ENCODE measurements at places on chromosomes 3 and 15.

DNA sequence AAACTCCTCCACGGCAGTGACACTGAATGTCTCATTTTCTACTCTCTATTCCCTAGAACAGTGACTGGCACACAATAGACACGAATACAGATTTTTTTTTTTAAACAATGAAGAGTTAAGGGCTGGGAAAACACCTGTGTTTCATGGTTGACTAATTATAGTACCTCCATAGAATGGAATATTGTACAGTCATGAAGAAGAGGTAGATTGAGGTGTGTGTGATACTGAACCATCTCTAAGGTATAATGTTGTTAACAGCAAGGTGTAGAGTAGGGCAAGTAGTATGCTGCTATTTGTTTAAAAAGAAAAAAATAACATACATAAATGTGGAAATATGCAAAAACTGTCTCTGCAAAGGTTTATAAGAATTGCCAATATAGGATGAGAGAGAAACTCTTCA is 5.2 kb upstream of the RARRES1 start:
- DNase-seq = no peak

DNA sequence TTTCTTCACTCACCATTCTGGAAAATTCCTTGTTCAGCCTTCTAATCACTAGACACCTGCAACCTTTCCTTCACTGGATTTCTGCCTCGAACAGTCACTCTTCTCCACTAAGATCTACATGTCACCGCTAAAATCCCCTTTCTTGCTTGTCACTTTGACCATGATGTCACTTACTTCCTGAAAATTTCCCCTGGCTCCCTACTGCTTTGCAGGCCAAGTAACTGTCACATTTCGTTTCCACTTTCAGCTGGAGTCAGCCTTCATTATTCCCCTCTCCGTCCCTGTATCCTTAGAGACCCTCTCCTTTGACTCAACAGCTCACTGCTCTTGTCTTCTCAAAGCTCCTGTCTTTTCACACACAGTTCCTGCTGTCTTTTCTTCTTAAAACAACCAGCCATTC is 15.9 kb downstream of the CHL1 start:
- DNase-seq = no peak

DNA sequence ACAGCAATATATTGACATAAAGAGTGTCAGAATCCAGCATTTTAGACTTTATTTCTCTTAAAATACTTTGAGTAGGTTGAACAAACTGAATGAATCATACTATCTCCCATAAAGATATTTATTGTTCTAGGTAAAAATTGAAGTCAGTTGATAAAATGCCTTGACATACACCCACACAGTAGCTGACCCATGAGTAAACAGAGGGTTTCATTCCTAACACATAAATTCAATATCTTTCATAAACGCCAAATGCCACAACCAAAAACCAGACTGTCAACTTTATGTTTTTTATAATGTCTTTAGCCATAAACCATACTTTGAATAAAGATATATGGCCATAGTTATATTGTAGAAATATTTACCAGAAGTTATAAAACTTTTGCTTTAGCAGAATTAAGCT is 742.4 kb downstream of the NAALADL2 start:
- DNase-seq = no peak

DNA sequence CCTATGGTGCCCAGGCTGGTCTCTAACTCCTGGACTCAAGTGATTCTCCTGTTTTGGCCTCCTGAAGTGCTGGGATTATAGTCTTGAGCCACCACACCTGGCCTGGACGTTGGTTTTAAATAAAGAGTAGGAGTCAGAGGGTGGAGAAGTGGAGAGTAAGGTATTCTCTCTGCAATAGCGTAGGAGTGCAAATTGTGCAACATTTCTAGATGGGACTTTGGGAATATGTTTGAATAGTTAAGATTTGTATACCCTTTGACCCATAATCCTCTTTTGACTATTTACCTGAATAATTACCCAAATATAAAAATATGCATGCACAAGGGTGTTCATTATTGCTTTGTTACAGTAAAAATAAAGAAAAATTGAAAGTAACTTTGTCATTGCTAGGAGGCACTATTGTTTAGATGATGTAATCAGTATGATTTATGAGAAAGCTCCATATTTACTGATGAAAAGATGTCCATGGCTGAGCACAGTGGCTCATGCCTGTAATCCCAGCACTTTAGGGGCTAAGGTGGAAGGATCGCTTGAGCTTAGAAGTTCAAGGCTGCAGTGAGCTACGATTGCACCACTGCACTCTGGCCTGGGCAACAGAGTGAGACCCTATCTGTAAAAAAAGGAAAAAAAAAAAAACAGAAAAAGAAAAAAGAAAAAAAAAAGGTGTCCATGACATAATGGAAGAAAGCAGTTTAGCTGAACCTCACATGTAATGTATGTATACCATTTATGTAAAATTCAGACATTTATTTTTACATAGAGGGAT is 15.1 kb upstream of the XYLB start:
- DNase-seq = no peak

GRCh38 chr15:74962671-74963070 is 6.1 kb upstream of the RPP25 start:
- no peak for DNase-seq
